ENCODE measurements at places on chromosomes 1 and 21. TPM values are rescaled to one million over a fixed set of nuclear protein-coding genes. Genes with fewer than 3 reads are reported as not detected.

LCE3E gene
- not detected for total RNA-seq

FMO3 gene
- 0.28 TPM for total RNA-seq

PRAMEF4 gene
- not detected for total RNA-seq

MPZ gene
- total RNA-seq: 0.54 TPM

OLIG1 gene
- not detected for total RNA-seq

WDR77 gene
- 28.9 TPM for total RNA-seq

Measured in endothelial cell of coronary artery (primary cell).